NCI-H460 (cell line): ENCODE measurements at places on chromosomes 3 and 15.

DNA sequence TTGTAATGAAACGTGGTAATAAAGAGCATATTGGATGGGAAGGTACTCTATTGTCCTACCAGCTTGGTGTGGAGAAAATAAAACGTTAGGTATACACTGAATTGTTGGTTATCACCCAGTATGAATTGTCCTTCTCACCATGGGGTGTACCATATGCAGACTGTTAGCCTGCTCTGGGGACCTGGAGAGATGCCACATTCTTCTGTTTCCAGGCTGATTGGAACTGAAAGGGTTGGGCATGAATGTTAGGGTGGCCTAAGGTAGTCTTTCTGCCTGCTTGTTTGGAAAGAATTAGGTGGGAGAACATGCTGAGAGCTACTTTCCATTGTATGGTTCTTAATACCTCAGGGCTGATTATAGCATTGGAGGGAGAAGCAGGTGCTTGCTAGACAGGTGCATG lies 340.6 kb downstream of the PTPRG start:
- no peak for DNase-seq

DNA sequence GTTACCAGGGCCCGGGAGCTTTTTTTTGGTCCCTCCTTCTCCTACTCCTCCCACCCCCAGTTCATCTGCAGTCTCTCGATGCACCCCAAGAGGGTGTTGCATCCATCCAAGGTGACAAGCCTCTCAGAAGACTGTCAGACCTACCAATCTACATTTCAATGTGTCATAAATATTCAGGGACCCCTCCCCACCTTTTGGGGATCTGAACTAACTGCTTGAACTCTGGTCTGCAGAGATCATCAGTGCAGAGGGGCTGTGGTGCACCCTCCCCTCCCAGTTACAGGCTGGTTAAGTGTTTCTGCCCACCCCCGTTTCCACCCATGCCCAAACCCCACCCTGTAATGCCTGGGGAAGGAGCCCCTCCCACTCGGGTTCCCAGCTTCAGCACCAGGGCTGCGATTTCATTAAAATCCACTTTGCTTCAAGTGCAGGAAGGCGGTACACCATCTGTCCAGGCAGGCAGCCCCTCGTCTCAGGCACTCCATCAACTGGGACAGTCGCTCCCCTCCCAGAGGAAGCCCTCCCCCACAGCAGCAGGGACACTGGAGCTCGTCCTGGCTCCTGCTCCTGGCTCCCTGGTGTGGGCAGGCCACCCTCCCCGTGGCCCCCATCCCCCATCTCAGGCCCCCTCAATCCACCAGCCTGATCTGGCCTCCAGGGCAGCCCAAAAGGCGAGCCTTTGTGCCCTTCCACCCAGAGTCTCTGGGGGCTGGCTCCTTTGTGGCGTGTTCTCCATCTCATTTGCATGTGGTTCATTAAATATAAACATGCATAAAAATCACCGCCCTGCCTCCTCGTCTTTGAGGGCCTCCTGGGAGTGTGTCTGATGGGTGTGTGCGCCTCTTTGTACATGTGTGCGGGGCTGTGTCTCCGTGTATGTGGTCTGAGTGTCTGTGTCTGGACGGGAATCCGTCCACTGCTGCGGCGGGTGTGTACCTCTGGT lies 32.3 kb downstream of the RNU5B-1 start:
- no peak for DNase-seq

- DNase-seq = no peak
Measured at GRCh38 chr3:124258057-124258500, 266.2 kb upstream of the ROPN1 start.

DNA sequence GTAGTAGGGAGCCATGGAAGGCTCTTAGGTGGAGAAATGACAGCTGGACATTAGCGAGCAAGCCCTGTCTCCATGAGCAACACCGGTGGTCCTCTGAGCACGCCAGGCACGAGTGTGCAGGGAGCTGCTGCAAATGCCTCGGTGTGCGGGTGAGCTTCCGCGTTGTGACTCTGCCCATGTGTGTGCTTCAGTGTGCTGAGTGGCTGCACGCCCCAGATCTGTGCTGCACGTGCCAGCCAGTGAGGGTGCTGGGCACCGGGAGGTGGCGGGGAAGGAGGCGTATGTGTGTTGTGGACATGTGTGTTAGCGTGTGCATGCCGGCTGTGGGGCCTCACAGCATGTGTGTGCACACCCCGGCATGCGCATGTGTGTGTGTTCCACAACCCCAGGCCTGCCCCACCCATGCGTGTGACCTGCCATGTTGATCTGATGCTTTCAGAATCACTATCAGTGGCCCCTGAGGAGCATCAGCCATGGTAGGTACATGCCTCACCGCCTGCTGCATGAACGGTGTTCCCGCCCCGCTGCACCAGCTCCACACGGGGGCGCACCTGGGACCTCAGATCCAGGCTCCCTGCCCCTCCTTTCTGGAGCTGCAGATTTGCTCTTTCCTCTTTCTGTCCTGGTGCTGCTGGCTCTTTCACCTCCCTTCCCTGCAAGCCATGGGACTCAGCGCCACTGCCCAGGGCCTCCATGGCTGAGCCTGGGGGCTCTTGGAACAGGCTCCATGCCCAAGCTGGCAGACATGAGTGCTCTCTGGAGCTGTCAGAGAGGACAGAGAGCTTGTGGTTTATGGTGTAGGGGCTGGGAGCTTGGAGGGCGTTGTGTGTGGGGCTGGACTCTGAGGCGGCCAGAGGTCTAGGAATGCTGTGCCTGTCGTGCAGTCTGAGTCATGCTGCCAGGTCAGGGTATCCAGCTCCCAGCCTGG lies 169.4 kb downstream of the TBC1D2B start:
- no peak for DNase-seq

DNA sequence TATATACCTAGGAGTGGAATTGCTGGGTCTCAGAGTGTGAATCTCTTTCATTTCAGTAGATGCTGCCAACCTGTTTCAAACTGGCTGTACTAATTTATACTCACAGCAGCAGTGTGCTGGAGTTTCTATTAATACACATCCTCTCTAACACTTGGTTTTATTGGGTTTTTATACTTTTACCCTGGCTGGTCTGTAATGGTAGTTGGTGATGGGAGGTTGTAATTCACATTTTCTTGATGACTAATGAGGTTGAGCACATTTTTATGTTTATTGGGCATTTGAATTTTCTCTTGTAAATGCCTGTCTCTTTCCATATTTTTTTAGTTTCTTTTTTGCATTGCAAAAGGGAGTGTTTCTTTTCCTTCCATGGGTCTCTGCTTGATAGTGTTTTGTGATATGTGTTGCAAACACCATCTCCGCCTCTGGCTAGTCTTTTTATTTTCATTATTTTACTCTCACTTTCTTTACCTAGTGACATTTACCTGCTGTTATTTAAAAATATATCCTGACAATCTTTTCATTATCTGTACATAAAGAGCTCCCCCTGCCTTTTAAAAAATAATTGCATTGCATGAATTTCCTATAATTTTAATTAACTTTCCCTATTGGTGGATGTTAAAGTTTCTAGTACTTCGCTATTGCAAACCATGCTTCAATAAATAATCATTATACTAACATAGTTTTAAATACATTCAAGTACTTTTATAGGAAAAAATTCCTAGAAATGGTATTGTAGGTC lies 49.0 kb upstream of the GCNT3 start:
- no peak for DNase-seq

- DNase-seq = no peak
Measured at GRCh38 chr15:67050522-67051087, 14.8 kb upstream of the SMAD3 start.

GRCh38 chr3:154616298-154616697 lies 186.3 kb upstream of the GPR149 start:
- no peak for DNase-seq

- DNase-seq = no peak
Measured at GRCh38 chr3:52222319-52223221, 2.9 kb downstream of the TLR9 start.
